ENCODE measurements at places on chromosomes 4 and X. TPM values are rescaled to one million over a fixed set of nuclear protein-coding genes. Genes with fewer than 3 reads are reported as not detected.

Gene NUDT10
- polyA plus RNA-seq, result 6.9 TPM

Gene NUDT11
- 5.6 TPM for polyA plus RNA-seq

Gene RGN
- polyA plus RNA-seq, result 7.2 TPM

Gene PARM1
- 81.3 TPM for polyA plus RNA-seq

Gene CYTL1
- 10.1 TPM for polyA plus RNA-seq

Gene PAK3
- 0.33 TPM for polyA plus RNA-seq

Gene TEX13B
- not detected for polyA plus RNA-seq

Gene EDNRA
- polyA plus RNA-seq, result 30.1 TPM

Gene CSAG3
- polyA plus RNA-seq, result not detected

Gene UFSP2
- 36.4 TPM for polyA plus RNA-seq

Gene H2BW1
- not detected for polyA plus RNA-seq

Gene AWAT1
- polyA plus RNA-seq, result not detected

Gene C1QTNF7
- polyA plus RNA-seq, result 37.6 TPM
